ENCODE measurements at places on chromosomes 6 and 20.

GRCh38 chr6:16533721-16534136 is 227.5 kb downstream of the ATXN1 start:
- no peak for DNase-seq

- DNase-seq, result no peak
Observed at GRCh38 chr6:38773338-38773737, 58.2 kb downstream of the DNAH8 start.

DNA sequence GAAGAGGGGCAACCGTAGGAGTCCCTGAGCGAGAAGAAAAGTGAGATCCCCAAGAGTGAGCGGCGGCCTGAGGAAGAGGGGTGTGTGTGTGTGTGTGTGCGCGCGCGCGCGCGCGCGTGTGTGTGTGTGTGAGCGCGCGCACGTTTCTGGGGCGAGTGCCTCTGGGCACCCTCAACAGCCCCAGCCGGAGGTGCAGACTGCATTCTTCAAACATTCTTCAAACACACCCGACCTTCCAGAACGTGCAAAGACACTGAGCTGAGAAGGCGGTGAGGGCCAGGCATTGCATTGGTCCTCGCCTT is 76.2 kb upstream of the FOXP4 start:
- no peak for DNase-seq

GRCh38 chr20:62808211-62808865 is 3.7 kb downstream of the OGFR start:
- peak; percentile 47 for DNase-seq

DNA sequence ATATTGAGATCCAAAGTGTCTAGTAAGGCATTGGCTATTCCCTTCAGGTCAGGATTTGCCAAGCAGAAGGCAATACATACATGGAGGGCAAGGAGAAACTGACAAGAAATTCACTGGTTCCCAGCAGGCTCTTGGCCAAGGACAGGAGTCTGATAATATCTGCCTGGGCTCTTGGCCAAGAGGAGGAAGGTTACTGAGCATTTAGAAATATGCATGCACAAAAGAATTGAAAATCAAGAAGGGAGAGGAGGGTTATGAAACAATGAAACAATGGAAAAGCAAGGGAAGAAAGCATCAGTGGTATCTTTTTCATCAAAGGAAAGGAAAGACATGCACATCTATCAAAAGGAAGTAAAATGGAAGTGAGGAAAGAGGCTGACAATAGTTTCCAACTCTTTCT is 42.4 kb downstream of the ARHGAP18 start:
- DNase-seq, result no peak

DNA sequence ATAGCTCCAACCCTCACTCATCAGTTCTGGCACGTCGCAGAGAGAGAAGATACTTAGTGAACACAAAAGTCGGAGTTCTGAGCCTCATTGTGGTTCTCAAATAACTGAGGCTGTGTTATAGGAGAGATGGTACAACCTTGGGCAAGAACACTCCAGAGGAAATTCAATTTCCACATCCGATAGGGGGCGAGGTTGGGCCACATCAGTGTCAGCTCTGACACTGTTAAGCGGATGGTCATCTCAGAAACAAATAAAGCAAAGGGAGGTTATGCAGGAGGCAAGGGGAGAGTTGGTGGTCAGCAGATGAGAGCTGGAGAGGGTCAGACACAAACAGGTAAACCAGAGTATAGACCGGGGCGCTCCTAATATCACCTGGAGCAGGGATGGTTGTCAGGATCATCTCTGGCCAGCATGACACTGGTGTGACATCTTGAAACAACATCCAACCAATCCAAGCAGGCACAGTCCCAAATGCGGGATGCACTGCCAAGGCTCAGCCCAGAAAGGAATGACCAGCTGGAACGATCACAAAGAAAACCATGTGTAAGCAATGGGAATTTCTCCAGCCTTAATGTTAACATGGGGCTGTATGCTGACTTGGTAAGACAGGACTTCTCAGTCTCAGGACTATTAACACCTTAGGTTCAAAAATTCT is 331.8 kb downstream of the HACE1 start:
- no peak for DNase-seq

DNA sequence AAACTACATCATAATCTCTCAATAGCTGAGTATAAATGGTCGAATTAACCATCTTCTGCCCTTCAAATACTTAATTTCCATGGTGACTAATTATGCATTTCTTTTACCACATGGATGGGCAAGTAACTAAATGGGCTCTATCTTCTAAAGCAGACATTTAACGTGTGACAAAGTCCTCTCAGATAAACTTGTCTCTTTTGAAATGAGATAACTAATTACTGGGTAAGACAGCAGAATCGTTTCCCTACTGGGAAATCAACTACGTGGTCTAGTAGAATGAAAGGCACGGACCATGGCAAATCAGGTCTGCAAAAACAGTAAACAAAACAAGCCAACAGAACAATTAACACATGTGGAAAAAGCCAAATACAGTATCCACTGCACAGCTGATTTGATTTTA is 137.7 kb downstream of the BACH2 start:
- no peak for DNase-seq

DNA sequence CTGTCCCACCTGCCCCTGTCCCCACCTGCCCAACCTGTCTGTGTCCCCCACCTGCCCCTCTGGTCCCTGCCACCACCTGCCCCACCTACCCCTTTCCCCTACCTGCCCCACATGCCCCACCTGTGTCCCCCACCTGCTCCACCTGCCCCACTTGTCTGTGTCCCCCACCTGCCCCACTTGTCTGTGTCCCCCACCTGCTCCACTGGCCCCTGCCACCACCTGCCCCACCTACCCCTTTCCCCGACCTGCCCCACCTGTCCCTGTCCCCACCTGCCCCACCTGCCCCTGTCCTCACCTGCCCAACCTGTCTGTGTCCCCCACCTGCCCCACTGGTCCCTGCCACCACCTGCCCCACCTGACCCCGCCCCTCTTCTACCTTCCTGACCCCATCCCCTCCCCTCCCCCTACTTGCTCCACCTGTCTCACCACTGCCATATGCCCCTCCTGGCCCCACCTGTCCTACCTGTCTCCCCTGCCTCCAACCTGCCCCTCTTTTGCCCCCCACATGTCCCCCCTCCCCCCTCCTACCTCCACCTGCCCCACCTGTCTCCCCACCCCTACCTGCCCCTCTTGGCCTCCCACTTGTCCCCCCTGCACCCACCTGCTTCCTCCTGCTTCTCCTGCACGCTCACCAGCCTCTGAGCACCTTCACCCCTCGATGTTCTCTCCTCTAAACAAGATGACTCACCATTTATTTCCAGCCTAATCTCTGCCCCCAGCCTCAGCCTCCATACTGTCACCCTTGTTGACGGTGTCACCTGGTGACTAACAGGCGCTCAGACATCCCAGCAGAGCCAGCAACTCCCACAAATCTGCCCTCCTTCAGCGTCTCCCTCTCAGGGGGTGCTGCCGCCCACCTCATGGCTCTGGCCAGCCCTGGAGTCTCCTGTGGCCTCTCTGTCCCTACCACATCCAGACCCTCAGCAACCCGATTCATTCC is 5.6 kb upstream of the MYT1 start:
- DNase-seq, result peak; percentile 66

- DNase-seq, result no peak
Observed at GRCh38 chr6:125193208-125193607, 39.6 kb downstream of the TPD52L1 start.

DNA sequence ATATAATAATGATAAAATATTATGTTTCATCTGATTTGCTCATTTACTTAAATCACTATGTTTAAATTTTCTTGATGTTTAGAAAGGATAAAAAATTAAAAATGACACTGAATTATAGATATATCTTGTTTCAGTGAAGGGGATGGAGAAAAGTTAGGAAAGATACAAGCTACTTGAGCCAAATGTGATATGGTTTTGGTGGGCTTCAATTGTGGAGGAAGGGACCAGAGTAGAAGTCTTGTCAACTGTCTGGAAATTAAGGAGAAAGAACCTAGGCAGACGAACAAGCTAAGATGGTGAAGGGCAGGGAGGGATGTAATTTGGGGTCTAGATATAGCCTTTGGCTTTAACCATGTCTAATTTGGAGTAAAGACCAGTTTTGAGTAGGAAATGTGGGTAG is 186.4 kb upstream of the MMS22L start:
- DNase-seq, result no peak

GRCh38 chr6:127520066-127520465 is 931 bp upstream of the MTCL3 start:
- DNase-seq, result no peak
